ENCODE measurements at places on chromosomes 4 and X.

- no peak for DNase-seq
These were observed 29.6 kb upstream of the ANAPC4 start for GRCh38 chr4:25347473-25347872.

- peak; percentile 49 for DNase-seq
These were observed 61.1 kb upstream of the VAMP7 start for GRCh38 chrX:155819966-155820491.

- no peak for DNase-seq
These were observed 190.7 kb upstream of the FAM241A start for GRCh38 chr4:111954550-111954949.

- DNase-seq, result no peak
These were observed 269.1 kb upstream of the SLIT2 start for GRCh38 chr4:19982556-19982955.

GRCh38 chr4:138996090-138996489, 19.5 kb upstream of the NOCT start:
- no peak for DNase-seq

- no peak for DNase-seq
These were observed 46.8 kb upstream of the FAM9C start for GRCh38 chrX:13091111-13091765.

DNA sequence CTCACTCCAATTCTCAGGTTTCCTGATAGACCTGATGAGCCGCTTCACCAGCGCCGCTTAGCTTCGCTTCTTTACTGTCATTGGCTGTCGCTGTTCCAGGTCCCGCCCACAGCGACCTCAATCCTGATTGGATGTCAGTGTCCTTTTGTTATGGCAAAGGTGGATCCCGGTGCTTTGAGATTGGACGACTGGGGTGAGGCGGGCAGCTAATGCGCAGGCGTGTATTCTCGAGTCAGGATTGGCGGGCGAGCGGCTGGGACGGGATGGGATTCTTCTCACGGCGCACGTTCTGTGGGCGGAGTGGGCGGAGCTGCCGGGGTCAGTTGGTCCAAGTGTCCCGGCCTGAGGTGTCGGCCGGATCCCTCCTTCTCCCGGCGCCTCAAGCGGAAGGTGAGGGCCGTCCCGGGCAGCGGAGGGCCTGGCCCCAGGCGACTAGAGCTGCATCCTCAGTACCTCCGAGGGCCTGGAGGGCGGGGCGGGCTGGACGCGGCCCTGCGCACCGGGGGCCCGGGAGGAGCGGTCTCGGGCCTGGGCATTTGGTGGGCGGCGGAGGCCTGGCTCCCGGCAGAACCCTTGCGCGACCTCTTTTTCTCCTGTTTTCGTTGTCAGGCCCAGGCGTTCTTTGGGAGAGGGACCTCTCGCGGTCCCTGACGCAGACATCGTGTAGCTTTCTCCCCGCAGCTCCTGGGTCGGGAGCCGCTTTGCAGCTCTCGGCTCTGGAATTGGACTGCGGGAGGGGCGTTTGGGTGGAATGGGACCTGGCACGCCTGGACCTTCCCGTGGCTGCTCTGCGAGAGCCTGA, at the start of gene SCOC:
TSS of gene SCOC (plus strand) at position 319 of the 802 bp plus-strand sequence. CDS start 5,525 bp downstream, outside the sequence.
- peak; percentile 98 for DNase-seq

DNA sequence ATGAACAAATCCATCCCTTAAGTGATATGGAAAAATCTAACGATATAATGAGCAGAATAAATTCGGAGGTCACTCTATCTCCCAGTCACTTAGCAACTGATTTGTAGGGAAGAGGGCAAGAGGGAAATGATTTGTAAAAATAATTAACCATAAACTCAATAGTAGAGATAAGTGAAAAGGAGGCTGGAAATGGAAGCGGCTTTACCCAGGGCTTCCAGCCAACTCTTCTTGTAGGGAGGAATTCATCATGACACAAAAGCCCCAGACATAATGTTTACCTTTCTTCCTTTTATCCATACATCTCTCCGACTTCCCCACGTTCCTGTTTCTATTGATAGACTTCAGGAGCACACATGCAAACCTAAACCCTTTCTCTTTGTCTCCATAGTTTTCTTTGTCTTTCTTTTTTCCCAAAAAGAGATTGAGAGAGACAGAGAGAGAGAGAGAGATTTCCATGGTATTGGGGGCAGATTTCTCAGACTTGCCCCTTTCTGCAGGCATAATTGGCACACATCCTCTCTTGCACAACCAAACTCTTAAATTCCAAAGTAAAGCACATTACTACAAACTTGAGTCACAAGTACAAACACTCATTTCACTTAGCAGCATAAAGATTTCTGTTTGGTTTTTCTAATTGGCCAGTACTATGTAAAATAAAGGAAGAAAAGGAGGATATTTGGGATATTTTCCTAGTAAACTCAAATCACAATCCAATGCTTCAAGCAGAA, 140.9 kb downstream of the MAPK10 start:
- no peak for DNase-seq

- DNase-seq, result no peak
These were observed 75.6 kb upstream of the AGA start for GRCh38 chr4:177517862-177518261.

DNA sequence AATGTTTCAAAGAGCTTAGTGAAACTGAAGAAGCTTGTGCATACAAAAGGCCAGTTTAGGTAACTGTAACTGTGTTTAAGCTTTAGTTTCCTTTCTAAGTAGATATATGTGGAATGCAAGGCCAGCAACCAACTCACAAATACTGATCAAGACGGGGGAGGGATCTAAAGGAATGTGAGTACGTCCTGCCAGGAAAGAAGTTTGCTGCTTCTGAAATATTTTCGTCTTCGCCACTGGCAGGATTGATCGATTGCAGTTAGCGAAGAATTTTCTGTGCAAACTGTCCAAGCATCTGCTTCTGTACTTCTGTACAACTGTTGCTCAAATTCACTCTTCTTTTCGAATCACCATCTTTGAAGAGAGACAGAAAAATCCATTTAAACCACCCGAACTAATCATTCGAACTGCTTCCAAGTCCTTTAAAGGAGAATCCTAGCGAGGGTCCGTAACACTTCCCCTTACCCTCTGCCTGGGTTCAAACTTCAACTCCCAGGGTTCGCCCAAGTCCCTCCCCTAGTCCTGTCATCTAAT, 373 bp upstream of the INTS6L start:
- no peak for DNase-seq

GRCh38 chr4:177380730-177381287, 61.4 kb downstream of the AGA start:
- no peak for DNase-seq

GRCh38 chr4:70984589-70984988, 8.9 kb upstream of the DCK start:
- DNase-seq, result no peak

DNA sequence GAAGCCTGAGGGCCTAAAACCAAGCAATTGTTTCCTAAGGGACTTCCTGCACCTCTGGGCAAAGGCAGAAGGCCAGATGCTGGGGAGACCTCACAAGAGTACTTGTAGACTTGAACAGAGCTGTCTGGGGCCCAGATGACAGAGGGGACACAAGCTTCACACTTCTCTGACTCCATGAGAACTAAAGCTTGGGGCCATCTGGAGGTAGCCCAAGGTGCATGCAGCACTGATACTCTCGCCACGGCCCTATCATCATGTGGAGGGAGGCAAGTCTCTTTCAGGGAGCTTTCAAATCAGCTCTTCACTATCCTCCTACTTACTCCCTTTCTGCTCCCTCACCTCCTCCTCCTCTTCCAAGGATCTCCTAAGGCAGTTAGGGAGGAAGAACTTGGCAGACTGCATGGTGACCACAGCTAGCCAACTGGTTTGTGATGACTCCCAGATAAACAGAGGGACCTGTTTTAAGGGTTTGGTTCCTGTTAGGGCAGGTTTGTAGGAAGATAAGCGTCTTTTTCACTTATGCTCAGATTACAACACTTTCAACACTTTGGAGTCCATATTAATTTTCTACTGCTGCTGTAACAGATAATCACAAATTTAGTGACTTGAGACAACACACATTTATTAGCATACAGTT, 23.8 kb downstream of the MSL3 start:
- no peak for DNase-seq

GRCh38 chrX:9659571-9660195, 106.0 kb downstream of the GPR143 start:
- DNase-seq, result no peak

GRCh38 chrX:115892056-115892708, 278.4 kb upstream of the AGTR2 start:
- no peak for DNase-seq

DNA sequence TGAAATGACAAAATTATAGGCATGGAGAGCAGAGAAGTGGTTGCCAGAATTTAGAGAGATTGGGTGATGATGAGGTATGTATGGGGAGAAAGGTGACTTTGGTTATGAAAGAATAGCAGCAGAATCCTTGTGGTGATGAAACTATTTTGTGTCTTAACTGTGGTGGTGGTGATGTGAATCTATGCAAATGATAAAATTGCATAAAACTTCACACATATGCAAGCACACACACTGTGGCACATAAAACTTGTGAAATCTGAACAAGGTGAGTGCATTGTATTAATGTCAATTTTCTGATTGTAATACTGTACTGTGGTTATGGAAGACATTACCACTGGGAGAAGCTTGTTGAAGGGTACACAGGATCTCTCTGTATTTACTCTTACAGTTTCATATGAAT, 91.0 kb downstream of the IL15 start:
- no peak for DNase-seq

GRCh38 chr4:8329560-8329858, 60.0 kb downstream of the HTRA3 start:
- no peak for DNase-seq

GRCh38 chrX:129553619-129554288, 13.7 kb downstream of the OCRL start:
- no peak for DNase-seq

DNA sequence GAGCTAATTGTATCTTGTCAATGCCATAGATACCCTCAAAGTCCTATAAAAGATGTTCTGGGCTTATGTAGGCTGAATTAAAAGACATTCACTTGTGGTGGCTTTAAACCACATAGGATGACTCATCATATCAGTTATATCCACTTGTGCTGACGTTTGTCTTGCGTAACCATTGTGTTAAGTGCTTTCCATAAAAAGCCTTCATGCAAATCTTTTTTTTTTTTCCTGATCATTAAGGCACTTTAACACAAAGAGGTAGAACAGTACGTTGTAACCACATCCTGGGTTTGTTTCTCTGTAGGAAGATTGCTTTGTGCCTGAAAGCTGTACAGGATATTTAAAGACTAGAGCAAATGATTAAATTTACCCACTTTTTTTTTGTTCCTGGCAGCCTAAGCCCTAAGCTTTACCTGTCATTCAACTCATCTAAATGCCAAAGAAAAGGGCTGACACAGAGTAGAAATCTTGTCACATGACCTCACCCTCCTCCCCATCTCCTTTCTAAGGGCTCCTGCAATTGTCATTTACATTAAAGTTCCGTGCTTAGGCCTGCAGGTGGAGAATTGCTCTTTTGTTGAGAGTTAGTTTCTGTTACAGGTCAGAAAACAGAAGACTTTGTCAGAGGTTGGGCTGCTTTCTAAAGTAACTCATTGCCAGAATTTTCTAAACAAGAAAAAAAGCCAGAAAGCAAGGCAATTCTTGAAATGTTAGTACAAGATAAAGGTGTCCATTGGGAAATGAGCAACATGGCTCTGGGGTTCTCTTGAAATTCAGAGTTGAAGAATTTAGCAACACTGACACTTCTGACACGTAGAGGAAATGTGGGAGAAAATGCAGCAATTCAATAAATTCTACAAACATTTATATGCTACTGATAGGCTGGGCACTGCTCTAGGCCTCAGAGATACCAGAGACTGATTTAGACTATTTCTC, 555.6 kb downstream of the PPARGC1A start:
- DNase-seq, result no peak

GRCh38 chrX:8749697-8750096, 17.8 kb upstream of the ANOS1 start:
- no peak for DNase-seq

- DNase-seq, result peak; percentile 68
These were observed at the start of gene PLXNA3 for GRCh38 chrX:154458116-154458953. PLXNA3 (plus strand) TSS chrX:154458281; CDS start chrX:154460184, 1,903 bp downstream.

DNA sequence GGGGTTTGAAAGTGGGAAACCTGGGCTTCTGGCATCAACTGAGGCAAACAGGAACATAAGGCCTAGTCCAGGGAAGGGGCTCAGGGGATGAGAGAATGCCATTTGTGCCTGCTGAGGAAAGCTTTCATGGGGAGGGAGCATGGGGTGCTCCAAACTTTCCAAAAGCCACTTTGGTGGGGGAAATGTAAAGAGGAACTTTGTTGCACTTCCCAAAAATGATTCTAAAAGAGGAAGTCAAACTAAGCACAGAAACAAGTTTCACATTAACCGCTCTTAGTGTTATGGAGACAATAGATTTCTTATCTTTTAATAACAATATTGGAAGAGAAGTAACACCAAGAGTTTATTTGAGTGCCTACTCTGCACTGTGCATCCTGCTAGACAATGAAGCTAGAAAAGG, 32.3 kb downstream of the GAB3 start:
- DNase-seq, result no peak

GRCh38 chr4:109739547-109739946, 9.7 kb upstream of the PLA2G12A start:
- DNase-seq, result no peak

- no peak for DNase-seq
These were observed 48.5 kb upstream of the PRSS48 start for GRCh38 chr4:151228189-151229119.

DNA sequence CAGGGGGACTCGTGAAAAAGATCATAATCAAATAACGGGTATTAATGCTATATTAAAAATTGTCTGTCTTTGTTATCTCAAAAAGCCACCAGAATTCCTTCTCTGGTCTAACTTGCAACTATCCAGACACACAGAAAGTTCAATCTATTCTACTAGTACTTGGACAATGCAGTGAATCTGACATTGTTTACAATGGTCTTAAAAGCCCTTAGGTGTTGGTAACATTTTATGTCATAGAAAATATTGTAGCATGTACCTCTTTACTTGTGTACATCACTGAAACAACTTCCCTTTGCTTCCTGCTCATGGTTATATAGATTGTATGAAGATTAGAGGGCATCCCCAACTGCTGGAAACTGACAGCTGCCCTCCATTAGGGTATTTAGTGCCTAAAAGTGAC, 71.1 kb upstream of the PPP3CA start:
- no peak for DNase-seq

GRCh38 chr4:174835536-174835935, 6.5 kb upstream of the GLRA3 start:
- no peak for DNase-seq

DNA sequence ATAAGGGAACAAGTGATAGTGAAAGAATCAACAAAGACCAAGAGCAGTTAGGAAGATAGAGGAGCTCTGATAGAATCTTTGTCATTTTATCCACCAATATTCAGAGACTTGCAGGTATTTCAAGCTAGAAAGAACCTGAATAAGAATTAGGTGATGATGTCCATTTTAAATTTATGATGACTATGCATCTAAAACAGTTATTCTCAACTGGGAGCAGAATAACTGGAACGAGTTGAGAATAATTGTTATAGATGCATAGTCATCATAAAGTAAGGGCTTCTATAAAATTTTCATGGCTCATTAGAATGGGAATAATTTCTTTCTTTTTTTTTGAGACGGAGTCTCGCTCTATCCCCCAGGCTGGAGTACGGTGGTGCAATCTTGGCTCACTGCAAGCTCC, 5.8 kb downstream of the OCIAD1 start:
- DNase-seq, result no peak

- DNase-seq, result no peak
These were observed 151.8 kb downstream of the SPATA18 start for GRCh38 chr4:52202931-52203330.

- DNase-seq, result no peak
These were observed 306.0 kb downstream of the RPA4 start for GRCh38 chrX:97189668-97190067.

GRCh38 chrX:135639066-135639780, 74.2 kb upstream of the CT45A1 start:
- no peak for DNase-seq

- no peak for DNase-seq
These were observed 102.1 kb downstream of the AREG start for GRCh38 chr4:74547042-74547441.

- no peak for DNase-seq
These were observed 252.3 kb upstream of the PSAPL1 start for GRCh38 chr4:7687006-7687405.

Data from right forelimb (tissue), 1 donor.